ENCODE measurements at places on chromosomes 16 and 17.

- DNase-seq: no peak
Observed at GRCh38 chr17:12736526-12736925, 52.8 kb upstream of the ARHGAP44 start.

DNA sequence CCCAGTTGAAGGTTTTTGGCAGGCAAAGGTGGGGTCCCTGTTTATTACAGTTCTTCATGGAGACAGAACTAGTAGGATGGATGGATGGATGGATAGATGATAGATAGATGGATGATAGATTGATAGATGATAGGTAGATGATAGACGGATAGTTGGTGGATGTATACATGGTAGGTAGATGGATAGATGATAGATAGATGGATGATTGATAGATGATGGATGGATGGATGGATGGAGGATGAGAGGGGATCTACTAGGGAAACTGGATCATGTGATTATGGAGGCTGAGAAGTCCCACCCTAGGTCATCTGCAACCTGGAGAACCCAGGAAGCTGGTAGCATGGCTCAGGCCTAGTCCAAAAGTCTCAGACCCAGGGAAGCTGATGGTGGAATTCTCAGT, 88.6 kb downstream of the ABCC1 start:
- DNase-seq: no peak

DNA sequence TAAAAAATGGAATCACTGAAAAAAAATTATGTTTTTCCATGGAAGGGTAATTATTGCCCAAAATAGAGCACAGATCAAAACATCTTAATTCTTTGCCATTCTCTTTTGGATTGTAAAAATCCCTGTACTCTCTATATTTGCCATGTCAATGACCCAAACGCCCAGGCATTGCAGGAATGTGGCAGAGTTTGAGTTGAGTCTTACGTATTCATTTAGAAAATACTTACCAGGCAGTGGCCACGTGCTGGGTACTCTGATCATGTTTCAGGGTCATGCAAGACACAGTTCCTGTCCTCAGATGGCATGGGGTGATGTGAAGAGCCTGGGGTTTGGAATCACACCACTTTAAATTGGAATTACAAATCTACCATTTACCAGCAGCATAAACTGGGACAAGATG, 267.7 kb downstream of the ABCC12 start:
- DNase-seq: no peak

DNA sequence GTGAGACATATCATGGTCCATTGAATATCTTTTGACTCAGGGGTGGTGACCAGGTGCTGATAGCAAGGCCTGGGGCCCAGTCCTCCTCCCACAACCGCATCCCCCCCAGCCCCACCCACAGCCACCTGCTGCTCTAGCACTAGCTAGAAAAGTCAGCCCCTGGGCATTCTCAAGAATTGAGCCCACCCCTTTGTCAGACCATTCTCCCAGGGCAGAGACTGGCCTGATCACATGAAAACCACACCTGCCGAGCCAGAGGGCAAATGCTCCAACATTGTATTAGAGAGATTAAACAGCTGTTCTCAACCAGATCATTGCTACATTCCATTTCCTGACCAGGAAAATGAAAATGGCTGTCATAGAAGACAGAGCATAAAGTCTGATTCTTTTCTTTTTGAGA, 62.4 kb downstream of the RAB11FIP4 start:
- no peak for DNase-seq

GRCh38 chr16:74556375-74556922, 50.5 kb downstream of the GLG1 start:
- no peak for DNase-seq

DNA sequence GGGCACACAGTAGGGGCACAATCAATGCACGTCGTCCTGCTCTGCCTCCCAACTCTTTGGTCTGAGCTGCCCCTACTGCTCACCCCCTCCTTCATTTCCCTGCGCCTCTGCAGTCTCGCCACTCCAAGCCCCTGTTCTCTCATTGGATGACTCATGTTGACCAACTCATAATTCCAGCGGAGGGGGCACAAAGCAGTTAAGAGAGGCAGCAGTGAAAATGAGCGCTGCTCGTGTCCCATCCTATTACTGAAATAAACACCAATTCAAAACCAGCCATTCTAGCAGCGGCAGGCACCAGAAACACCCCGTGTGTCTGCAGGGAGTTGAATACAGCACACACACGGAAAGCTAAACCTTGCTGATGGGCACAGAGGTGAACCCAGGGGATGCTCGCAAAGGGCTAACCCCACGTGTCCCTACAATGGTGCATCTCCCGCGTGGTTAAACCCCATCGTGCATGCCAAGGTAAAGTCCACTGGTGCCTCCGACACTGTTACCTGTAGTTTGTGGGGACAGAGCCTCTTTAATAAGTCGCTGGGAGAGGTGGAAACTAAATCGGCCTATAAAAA, 310.4 kb downstream of the XYLT1 start:
- no peak for DNase-seq

DNA sequence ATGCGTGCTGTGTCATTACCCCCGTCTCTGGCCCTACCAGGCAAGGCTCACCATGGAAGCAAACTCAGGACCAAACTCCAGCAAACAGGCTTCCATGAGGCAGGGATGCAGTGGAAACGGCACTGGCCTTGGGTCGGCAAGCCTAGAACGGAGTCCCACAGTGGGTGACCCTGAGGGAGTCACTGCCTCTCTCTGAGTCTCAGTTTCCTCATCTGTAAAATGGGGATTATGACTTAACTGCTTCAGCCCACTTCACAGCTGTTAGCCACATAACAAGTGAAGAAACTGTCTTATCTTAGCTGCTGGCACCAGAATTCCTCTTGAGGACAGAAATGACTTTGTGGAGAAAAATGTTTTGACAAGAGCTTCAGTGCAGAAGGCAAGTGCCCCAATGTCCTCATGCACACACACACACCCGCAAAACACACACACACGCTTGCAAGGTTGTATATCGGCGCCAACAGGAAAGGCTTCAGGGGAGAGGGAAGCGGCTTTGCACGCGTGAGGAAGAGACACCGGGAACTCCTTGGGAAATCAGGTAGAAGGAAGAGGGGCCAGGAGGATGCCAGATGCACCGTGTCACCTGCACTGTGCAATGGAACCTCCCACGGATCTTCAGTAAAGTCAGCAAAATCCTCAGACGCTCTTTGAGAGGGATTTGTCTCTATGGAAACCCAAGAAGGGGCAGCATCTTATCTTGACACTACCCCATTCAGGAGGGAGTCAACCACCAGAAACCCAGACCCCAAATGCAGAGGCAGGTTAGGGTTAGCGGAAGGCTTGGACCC, 53.7 kb downstream of the GSG1L start:
- no peak for DNase-seq

- DNase-seq: no peak
Observed at GRCh38 chr17:36926226-36926625, 11.0 kb upstream of the LHX1 start.

DNA sequence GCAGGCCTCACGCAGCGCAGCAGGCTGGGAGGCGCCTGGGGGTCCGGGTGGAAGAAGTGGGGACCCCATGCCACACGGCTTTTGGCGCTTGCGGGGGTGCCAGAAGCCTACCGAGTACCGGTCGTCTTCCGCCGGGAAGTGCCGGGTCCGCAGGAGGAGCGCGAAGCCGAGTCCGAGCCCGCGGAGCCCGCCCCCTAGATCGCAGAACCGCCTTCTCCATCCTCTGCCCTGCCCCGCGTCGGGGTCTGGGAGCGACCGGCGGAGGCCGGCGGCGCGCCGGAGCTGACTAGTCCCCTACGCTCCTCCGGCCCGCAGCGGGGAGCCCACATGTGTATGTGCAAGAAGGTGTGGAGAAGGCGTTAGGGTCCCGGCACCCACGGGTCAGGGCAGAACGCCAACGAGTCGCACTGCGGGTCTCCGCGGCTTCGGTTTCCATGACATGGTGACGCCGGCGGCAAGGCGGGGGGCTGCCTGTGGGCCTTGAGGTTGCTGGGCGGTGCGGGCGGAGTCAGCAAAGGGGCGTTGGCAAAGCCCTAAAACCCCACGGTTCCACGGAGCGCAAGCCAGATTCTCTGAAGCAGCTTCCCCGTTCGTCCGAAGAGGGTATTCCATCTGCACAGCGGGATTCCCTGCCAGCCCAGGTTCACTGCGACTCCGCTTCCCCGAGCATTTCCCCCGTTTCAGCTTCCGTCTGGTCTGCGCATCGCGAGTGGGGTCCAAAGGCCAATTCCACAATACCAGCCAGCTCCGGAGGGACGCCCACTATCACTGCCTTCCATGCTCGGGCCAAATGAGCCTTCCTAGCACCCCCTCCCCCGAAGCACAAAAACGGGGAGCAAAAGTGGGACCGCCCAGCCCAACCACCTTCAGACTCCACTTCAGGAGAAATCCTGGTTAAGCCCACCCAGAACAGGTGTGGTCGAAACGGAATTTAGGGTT, 2.3 kb upstream of the LHX1 start:
- DNase-seq: peak; percentile 43

- no peak for DNase-seq
Observed at GRCh38 chr17:77892031-77892430, 66.5 kb upstream of the TNRC6C start.

- DNase-seq: no peak
Observed at GRCh38 chr17:1541367-1541904, 21.2 kb downstream of the PITPNA start.

DNA sequence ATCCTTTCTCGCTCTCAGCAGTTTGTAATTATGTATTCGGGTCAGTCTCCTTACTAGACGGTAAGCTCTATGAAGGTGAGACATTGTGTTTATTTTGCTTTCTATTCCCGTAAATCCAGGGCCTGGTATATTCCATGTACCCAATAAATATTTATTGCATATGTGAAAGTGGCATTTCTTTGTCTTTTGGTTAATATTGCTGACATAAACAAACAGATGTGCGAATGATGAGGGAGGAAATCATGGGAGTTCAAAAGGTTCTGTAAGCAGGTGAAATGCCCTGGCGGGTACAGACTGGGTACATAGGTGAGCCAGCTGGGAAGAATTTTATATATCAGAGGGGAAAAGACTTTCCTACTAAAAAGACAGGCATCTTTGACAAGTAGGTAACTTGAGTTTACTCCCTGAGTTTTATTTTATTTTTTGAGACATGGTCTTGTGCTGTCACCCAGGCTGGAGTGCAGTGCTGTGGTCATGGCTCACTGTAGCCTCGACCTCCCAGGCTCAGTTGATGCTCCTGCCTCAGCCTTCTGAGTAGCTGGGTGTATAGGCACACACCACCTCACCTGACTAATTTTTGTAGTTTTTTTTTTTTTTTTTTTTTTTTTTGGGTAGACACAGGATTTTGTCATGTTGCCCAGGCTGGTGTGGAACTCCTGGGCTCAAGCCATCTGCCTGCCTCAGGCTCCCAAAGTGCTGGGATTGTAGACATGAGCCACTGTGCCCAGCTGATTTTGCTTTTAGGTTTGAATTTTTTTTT, 5.7 kb upstream of the METTL9 start:
- DNase-seq: no peak

DNA sequence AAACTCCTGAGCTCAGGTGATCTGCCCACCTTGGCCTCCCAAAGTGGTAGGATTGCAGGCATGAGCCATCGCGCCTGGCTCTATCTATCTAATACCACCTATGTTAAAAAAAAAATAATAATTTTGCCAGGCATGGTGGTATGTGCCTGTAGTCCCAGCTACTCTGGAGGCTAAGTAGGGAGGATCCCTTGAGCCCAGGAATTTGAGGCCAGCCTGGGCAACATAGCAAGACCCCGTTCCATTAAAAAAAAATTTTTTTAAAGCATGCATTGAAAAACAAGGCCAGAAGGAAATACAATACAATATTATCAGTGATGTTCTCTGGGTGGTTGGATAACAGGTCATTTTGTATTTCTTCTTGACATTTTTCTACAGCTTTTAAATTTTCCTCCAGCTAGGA, 45.2 kb upstream of the HELZ start:
- DNase-seq: no peak

GRCh38 chr16:4087990-4088577, 28.2 kb downstream of the ADCY9 start:
- DNase-seq: no peak

DNA sequence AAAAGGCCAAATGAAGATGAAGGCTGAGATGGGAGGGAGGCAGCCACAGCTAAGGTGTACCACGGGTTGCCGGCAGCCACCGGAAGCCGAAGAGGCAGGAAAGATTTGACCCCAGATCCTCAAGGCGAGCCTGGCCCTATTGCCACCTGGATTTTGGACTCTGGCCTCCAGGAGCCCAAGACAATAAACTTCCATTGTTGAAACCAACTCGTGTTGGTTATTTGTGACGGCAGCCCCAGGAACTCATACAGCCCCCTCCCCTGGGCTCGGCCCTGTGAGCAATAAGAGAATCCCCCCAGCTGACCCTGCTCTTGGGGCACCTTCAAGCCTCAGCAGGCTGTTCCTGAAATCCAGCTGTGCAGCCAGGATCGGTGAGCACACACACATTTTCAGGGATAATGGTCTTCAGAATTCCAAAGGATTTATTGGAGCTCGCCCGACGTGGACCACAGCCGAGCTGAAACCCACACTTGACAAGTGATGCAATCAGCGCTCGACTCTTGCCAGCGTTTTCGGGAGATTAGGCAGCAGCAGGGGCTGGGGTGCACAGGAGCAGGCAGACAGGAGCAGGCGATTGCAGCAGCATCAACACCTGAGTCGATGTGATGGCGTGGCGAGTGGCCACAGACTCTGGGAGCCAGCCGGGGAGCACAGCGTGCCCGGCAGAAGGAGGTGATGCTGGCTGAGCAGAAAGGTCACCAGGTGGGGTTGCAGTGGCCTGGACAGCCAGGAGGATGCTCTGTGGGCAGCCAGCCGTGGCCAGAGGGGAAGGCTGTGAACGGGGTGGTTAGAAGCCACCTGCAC, 22.4 kb upstream of the CBX4 start:
- DNase-seq: no peak

- DNase-seq: no peak
Observed at GRCh38 chr16:27330542-27330941, 16.8 kb downstream of the IL4R start.

DNA sequence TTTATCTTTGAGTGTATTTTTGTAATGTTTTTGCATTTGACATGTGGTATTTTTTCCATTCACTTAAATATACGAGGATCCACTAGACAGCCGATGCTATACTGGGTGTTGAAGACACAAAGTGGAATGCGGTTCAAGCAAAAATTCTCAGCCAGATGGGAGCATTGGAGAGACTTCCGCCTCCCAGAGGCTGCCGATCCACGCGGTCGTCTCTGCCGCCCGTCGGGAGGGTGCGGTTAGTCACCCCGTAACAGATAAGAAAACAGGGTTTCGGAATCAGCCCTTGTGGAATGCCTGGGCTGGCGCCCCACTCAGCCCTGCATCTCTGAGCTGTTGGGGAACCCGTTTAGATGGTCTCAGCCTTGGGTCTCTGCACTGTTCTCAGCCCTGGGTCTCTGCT, 7.3 kb downstream of the GSE1 start:
- DNase-seq: no peak

Data from KBM-7 (cell line).